Activated CD4-positive, alpha-beta T cell treated with anti-CD3 and anti-CD28 coated beads, Interleukin-2, amount 10 ng/mL, durations not matched to agents 7 days and 5 days (primary cell): ENCODE measurements at places on chromosomes 1 and 21. TPM values are rescaled to one million over a fixed set of nuclear protein-coding genes. Genes with fewer than 3 reads are reported as not detected.
A peak's percentile ranks its signal among the peaks of the same experiment; 100 is the strongest.

PPM1J gene
- total RNA-seq, result not detected

ATAD3B gene
- total RNA-seq, result 26.5 TPM

SZRD1 gene
- 156 TPM for total RNA-seq

LIN28A gene
- not detected for total RNA-seq

DNA sequence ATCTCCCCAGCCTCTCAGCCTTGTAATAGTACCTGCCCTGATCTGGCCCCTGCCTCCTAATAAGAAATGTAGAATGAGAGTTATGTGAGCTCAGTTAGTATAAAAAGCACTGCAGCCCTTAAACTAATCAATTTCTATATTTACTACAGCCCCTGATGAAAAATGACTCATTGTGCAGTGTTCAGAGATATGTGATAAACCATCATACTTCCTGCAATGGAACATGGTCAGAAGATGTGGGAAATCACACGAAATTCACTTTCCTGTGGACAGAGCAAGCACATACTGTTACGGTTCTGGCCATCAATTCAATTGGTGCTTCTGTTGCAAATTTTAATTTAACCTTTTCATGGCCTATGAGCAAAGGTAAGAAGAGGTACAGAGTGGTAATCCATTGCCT, 176.8 kb upstream of the PDE4B start:
- DNase-seq, result no peak

DNA sequence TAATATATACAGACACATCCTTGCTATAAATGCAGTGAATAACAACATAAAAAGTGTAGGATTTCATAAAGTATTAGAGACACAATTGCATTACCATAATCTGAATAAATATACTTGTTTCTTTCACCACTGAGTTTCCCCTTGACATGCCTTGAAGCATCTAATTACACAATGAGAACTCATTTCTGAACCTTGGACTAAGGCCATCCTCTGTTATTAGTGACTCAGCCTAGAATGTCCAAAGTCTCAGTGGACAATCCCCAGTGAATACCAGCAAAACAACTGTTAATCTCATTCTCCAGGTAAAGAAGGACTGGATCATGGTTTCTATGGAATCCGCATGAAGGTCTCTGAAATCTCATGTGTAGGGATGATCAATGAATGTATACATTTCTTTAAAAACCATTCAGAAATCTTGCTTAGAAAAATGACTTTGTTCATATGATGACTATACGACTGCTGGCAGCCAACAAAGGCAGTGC, at the start of gene OR2L5:
OR2L5 (plus strand) TSS at position 432 of the 482 bp plus-strand sequence. CDS start 8,288 bp downstream, outside the sequence.
- DNase-seq, result no peak

DNA sequence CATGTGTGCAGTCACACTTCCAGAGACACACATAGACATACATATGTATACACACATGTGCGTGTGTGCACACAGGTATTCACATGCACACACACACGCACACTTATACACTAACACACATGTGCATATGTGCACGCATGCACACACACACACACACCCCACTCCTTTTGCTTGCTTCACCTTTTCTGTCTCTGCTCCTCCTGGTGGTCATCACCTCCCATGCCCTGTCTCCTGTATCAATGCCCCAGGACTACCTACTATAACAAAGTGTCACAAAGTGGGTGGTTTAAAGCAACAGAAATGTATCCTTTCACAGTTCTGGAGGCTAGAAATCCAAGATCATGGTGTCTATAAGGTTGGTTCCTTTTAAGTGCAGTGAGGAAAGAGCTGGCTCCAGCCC, 27.4 kb downstream of the ETS2 start:
- DNase-seq, result no peak

DNA sequence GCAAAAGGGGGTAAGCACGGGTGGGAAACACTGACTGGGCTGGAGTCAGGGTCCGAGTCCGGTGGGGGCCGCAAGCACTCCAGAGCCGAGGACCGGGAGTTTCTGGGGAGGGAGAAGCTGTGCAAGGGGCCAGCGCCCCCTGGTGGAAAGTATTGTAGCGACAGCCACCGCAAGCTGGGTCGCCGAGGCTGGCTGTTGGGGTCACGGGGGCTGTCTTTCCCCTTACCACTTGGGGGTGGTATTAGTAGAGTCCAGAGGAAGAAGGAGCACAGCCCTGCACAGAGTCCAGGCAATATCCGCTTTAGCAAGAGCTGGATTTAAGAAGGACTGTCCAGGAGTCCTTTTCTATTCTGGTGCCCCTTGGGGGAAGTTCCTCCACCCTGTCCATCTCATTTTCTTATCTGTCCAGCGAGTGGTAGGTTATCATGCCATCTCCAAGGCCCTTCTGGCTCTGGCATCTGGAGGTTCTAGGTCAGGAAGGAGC, 17.9 kb upstream of the ETV3 start:
- DNase-seq, result peak; percentile 81

GRCh38 chr21:14617871-14618270, 71.8 kb upstream of the SAMSN1 start:
- no peak for DNase-seq

DNA sequence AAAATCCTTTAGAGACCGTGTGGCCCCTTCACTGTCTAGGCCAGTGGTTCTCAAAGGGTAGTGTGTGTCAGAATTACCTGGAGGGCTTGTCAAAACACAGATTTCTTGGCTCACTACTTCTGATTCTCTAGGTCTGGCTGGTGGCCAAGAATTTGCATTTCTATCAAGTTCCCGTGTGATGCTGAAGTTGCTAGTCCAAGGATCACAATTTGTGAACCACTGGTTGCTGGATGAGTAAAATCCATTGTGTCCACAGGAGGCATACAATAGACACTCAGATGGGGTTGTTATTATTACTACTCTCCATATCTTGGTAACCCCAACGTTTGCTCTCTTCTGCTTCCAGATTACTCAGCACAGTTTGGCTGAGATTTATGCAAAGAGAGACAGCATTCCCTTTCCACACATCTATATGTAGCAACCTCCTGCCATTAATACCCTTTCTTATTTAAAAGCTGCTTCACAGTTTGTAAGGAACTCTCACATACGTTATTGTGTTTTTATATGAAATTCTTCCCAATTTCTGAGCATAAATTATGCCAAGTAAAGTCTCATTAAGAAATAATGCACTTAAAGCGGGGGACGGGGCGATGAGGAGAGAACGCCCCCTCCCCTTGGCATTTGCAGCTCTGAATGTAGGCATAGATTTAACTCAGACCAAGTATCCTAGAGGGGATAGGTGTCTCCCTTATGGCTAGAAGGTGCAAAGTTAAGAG, 720 bp upstream of the TMCC2 start:
- DNase-seq, result no peak
